NCI-H774 (cell line): ENCODE measurements at places on chromosomes 3 and 15.
A peak's percentile ranks its signal among the peaks of the same experiment; 100 is the strongest.

- peak; percentile 80 for DNase-seq
Measured at GRCh38 chr15:85785887-85786780, 8.6 kb downstream of the KLHL25 start.

DNA sequence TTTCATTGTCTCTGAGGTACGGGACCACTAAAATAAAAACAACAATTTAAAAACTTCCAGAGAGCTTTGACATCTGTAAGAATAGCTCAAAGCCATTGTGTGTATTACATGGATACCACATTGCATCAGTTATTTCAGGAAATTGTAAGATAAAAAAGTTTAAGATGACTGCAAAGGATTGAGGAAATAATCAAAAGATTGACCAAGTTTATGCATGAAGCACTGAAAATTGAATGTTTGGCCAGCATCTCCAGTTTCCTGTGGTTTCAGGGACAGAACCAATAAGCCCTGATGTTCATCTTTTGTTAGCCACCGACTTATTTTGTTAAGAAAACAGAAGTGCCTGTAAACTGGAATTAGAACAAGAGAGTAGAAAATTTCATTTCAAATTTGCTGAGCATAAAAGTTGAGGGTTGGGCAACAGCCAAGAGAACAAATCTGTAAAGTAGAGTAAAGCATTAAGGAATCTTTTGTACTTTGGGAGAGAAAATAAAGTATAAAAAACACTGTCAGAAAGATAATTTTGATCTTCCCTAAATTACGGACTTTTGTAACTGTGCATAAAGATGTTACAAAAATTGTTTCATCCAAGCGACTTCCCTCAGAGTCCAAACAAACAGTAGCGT lies 211.5 kb upstream of the P2RY1 start:
- no peak for DNase-seq

- DNase-seq, result no peak
Measured at GRCh38 chr3:8503871-8504610, 2.4 kb downstream of the LMCD1 start.

- DNase-seq, result no peak
Measured at GRCh38 chr3:181637456-181637855, 74.3 kb upstream of the SOX2 start.

DNA sequence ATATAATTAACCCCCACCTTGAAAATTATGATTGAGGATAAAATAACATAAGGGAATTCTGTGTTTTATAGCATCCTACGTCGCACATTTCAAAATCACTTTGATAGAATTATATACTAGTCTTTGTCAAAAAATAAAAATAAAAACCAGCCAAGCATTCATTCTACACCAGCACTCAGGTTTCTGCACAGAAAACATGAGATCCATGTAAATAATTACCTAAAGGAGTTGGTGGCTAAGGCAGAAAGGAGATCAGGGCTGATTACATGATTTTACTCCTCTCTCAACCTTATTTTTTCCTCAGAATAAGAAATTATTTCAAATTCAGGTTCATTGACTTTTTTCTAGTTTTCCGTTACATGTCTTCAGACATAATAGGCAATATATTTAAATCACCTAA lies 194.5 kb downstream of the PLCH1 start:
- no peak for DNase-seq

- no peak for DNase-seq
Measured at GRCh38 chr3:179688850-179689249, 36.0 kb downstream of the USP13 start.

- no peak for DNase-seq
Measured at GRCh38 chr3:128041344-128041743, 10.9 kb upstream of the SEC61A1 start.

GRCh38 chr3:112320691-112321090 lies 12.3 kb upstream of the CD200 start:
- DNase-seq, result no peak

DNA sequence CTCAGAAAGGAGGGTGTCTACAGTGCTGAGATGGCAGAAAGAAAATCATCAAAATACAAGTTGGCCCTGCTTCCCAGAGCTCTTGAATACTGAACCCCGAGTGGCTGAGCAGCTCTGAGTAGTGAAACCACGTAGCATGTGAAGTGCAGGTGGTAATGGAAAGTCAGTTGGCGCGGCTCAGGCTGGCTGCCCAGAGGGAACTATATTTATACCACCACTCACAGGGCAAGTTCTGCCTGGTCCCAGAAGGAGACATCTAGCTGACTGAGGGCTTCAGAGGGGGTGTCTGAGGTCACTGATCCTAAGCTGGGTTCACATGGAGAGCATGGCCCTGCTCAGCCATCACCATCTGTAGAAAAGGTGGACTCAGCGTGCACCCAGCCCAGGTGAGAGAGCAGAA lies 129.6 kb upstream of the AGBL1 start:
- DNase-seq, result no peak
